ENCODE measurements at places on chromosomes 11 and 22.

GRCh38 chr11:13963949-13964770 is 1.6 kb downstream of the SPON1 start:
- peaks cover 58% of the 10 kb centered on the region for H3K27me3 ChIP-seq
- no peak for DNase-seq
- H3K4me3 ChIP-seq, result peak overlapping the region; percentile 49
- H3K27ac ChIP-seq, result no peak overlapping the region
- no peaks in the 10 kb centered on the region for H3K36me3 ChIP-seq
- H3K4me1 ChIP-seq, result peaks cover 28% of the 10 kb centered on the region

DNA sequence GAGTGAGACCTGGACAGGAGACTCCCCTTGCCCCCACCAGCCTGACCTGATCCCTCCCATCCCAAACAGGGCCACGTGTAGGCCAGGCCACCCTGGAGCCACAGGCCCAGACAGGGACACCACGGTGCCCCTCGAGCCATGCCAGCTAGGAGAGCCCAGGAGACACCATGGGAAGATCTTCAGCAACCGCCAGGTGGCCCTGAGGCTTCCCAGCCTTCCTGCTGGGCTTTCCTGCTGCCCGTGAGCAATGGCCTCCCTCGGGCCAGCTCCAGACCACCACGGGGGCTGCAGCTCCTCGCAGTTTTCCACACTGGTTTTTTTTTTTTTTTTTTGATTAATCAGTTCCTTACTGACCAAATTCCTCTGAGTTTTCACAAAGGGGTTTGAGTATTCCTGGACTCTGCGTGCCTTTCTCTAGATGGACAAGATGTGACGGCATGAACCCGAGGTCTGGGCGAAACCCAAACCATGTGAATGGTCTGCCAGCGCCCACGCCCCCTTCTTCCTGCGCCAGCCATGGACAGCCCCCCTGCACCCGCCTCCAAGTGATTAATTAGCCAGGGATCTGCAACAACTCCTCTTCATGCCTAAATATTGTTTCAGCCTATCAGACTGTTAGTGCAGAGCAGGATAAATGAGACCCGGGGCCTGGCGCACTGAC is 40.9 kb downstream of the TBX1 start:
- H3K4me1 ChIP-seq, result peaks cover 64% of the 10 kb centered on the region
- no peak overlapping the region for H3K4me3 ChIP-seq
- H3K36me3 ChIP-seq, result no peaks in the 10 kb centered on the region
- no peak overlapping the region for H3K27ac ChIP-seq
- H3K27me3 ChIP-seq, result no peaks in the 10 kb centered on the region

GRCh38 chr22:44218071-44218470 is 37.3 kb downstream of the PARVG start:
- no peaks in the 10 kb centered on the region for H3K36me3 ChIP-seq
- no peak for DNase-seq
- no peaks in the 10 kb centered on the region for H3K4me1 ChIP-seq
- H3K27ac ChIP-seq, result no peak overlapping the region
- H3K4me3 ChIP-seq, result no peak overlapping the region
- H3K27me3 ChIP-seq, result peaks cover 32% of the 10 kb centered on the region

DNA sequence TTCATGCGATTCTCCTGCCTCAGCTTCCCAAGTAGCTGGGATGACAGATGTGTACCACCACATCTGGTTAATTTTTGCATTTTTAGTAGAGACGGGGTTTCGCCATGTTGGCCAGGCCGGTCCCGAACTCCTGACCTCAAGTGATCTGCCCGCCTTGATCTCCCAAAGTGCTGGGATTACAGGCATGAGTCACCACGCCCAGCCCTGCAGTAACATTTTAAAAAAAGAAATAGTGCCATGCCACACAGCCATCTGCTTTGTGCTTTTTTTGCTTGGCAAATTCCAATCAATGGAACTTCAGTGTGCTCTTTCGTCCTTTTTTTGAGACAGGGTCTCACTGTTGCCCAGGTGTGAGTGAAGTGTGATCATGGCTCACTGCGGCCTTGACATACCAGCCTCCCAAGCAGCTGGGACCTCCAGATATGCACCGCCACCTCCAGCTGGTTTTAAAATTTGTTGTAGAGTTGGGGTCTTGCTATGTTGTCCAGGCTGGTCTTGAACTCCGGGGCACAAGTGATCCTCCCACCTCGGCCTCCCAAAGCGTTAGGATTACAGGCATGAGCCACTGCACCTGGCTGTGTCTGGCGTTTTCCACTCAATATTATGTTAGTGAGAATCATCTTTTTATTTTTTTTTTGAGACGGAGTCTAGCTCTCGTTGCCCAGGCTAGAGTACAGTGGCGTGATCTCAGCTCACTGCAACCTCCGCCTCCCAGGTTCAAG is 1.8 kb upstream of the CHADL start:
- peaks cover 19% of the 10 kb centered on the region for H3K36me3 ChIP-seq
- H3K27ac ChIP-seq, result no peak overlapping the region
- H3K27me3 ChIP-seq, result no peaks in the 10 kb centered on the region
- no peak overlapping the region for H3K4me3 ChIP-seq
- peaks cover 16% of the 10 kb centered on the region for H3K4me1 ChIP-seq
- no peak for DNase-seq

GRCh38 chr11:132024587-132025295 is 654.3 kb downstream of the NTM start:
- no peaks in the 10 kb centered on the region for H3K36me3 ChIP-seq
- no peak for DNase-seq
- H3K27ac ChIP-seq, result no peak overlapping the region
- H3K27me3 ChIP-seq, result no peaks in the 10 kb centered on the region
- no peaks in the 10 kb centered on the region for H3K4me1 ChIP-seq
- H3K4me3 ChIP-seq, result no peak overlapping the region

DNA sequence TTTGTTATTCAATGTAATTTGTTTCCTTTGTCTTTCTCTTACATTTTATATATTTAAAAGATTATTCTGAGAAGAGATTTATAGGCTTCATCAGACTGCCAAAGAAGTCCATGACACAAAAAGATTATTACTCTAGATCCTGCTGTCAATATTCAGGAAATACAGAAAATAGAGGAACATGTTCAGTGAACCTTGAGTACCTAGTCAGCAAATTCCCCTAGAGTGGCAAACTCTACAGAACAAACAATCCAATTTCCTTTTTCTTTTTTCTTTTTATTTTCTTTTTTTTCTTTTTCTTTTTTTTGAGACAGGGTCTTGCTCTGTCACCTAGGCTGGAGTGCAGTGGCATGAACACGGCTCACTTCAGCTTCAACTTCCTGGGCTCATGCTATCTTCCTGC is 23.9 kb downstream of the TTC17 start:
- H3K4me1 ChIP-seq, result peaks cover 9% of the 10 kb centered on the region
- no peak overlapping the region for H3K27ac ChIP-seq
- H3K27me3 ChIP-seq, result no peaks in the 10 kb centered on the region
- DNase-seq, result no peak

GRCh38 chr11:73307323-73308002 is 613 bp upstream of the ARHGEF17 start:
- H3K4me1 ChIP-seq, result peaks cover 34% of the 10 kb centered on the region
- H3K4me3 ChIP-seq, result peak overlapping the region; percentile 63
- no peaks in the 10 kb centered on the region for H3K27me3 ChIP-seq
- DNase-seq, result peak; percentile 99

DNA sequence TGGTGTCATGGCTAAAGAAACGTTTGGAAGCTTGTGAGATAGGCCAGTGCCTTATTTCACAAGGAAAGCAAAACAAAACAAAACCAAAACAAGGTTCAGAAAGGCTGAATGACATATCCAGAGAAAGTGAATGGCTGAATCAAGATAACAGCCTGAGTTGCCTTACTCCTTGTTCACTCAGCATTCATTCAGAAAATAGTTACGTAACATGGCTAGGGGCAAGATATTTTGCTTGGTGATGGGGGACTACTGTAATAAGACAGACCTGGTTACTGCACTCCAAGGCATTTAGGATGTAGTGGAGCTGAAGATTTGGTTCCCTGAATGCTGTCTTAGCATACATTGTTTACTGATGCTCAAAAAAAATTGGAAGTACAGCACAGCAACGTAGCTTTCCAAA is 47.7 kb downstream of the C11orf91 start:
- H3K36me3 ChIP-seq, result no peaks in the 10 kb centered on the region
- peaks cover 5% of the 10 kb centered on the region for H3K4me1 ChIP-seq
- no peak overlapping the region for H3K4me3 ChIP-seq
- H3K27me3 ChIP-seq, result no peaks in the 10 kb centered on the region

- no peaks in the 10 kb centered on the region for H3K36me3 ChIP-seq
- H3K27ac ChIP-seq, result no peak overlapping the region
- no peak for DNase-seq
- no peaks in the 10 kb centered on the region for H3K27me3 ChIP-seq
These were observed 348.1 kb downstream of the ETS1 start for GRCh38 chr11:128239306-128239705.

- H3K4me1 ChIP-seq, result peaks cover 37% of the 10 kb centered on the region
- no peaks in the 10 kb centered on the region for H3K27me3 ChIP-seq
- H3K27ac ChIP-seq, result no peak overlapping the region
- DNase-seq, result peak; percentile 60
- no peaks in the 10 kb centered on the region for H3K36me3 ChIP-seq
- no peak overlapping the region for H3K4me3 ChIP-seq
These were observed 2.2 kb downstream of the FXYD2 start for GRCh38 chr11:117822074-117823033.

GRCh38 chr11:23364076-23364475 is 503.8 kb upstream of the CCDC179 start:
- no peaks in the 10 kb centered on the region for H3K36me3 ChIP-seq
- no peaks in the 10 kb centered on the region for H3K27me3 ChIP-seq
- no peak overlapping the region for H3K27ac ChIP-seq
- H3K4me3 ChIP-seq, result no peak overlapping the region
- H3K4me1 ChIP-seq, result no peaks in the 10 kb centered on the region
- no peak for DNase-seq

GRCh38 chr11:44730775-44731174 is 4.0 kb downstream of the TSPAN18 start:
- H3K36me3 ChIP-seq, result no peaks in the 10 kb centered on the region
- no peak overlapping the region for H3K4me3 ChIP-seq
- H3K4me1 ChIP-seq, result peaks cover 47% of the 10 kb centered on the region
- no peak for DNase-seq

- no peaks in the 10 kb centered on the region for H3K36me3 ChIP-seq
- no peak overlapping the region for H3K27ac ChIP-seq
- peaks cover 33% of the 10 kb centered on the region for H3K27me3 ChIP-seq
- H3K4me3 ChIP-seq, result no peak overlapping the region
These were observed 22.2 kb downstream of the MRGPRG start for GRCh38 chr11:3196161-3197043.

- peak overlapping the region; percentile 62 for H3K27ac ChIP-seq
- DNase-seq, result no peak
- peaks cover 53% of the 10 kb centered on the region for H3K4me1 ChIP-seq
These were observed 76.1 kb downstream of the C11orf58 start for GRCh38 chr11:16814410-16815046.

DNA sequence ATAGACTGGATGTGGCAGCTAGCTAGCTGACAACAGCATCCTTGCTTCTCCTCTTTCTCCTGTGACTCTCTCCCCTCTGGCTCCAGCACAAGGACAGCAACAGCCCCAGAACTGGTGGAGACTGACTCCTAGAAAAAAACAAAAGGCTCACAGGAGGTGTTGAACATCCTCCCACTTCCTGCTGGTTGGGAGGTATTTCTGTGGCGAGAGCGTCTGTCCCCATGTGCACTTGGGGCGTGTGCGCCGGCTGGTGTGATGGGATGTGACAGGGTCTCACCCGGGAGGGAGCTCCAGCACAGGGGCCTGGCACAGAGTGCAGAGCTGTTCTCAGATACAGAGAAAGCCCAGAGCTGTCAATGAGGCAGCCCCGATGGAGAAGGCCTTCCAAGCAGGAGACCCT is 107.2 kb upstream of the E2F8 start:
- no peak overlapping the region for H3K4me3 ChIP-seq
- H3K27me3 ChIP-seq, result peaks cover 92% of the 10 kb centered on the region

- no peak overlapping the region for H3K4me3 ChIP-seq
- DNase-seq, result no peak
- no peaks in the 10 kb centered on the region for H3K36me3 ChIP-seq
- H3K27me3 ChIP-seq, result no peaks in the 10 kb centered on the region
- H3K4me1 ChIP-seq, result no peaks in the 10 kb centered on the region
These were observed 195.0 kb downstream of the KIF18A start for GRCh38 chr11:27912916-27913315.

- no peak overlapping the region for H3K27ac ChIP-seq
- no peaks in the 10 kb centered on the region for H3K4me1 ChIP-seq
- no peaks in the 10 kb centered on the region for H3K27me3 ChIP-seq
- H3K36me3 ChIP-seq, result no peaks in the 10 kb centered on the region
These were observed 16.6 kb downstream of the ASRGL1 start for GRCh38 chr11:62353841-62354240.

GRCh38 chr11:103659743-103660142 is 376.7 kb upstream of the DDI1 start:
- no peaks in the 10 kb centered on the region for H3K36me3 ChIP-seq
- DNase-seq, result no peak
- no peaks in the 10 kb centered on the region for H3K4me1 ChIP-seq
- no peak overlapping the region for H3K4me3 ChIP-seq
- H3K27me3 ChIP-seq, result no peaks in the 10 kb centered on the region
- no peak overlapping the region for H3K27ac ChIP-seq

DNA sequence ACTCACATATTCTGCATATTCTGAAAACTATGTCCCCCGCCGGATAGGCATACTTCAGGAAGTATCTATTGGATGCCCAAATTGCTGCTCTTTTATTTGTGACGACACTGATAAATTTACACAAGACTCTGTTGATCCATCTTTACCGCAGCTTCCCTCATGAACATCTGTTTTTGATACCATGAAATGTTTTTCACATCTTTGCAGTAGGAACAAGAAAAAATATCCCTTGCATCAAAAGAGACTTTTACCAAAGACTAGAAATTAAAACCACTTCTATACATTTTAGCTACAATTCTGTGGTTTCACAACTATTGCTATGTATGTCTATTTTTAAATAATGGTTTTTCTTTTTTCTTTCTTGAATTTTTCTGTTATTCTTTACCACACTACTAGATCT is 15.3 kb downstream of the POU2AF2 start:
- no peak for DNase-seq
- no peaks in the 10 kb centered on the region for H3K4me1 ChIP-seq
- H3K36me3 ChIP-seq, result no peaks in the 10 kb centered on the region
- peaks cover 3% of the 10 kb centered on the region for H3K27me3 ChIP-seq
- no peak overlapping the region for H3K4me3 ChIP-seq

GRCh38 chr11:14451825-14452224 is 47.8 kb downstream of the COPB1 start:
- H3K27me3 ChIP-seq, result no peaks in the 10 kb centered on the region
- H3K27ac ChIP-seq, result no peak overlapping the region
- DNase-seq, result no peak
- no peak overlapping the region for H3K4me3 ChIP-seq
- H3K36me3 ChIP-seq, result peaks cover 6% of the 10 kb centered on the region

GRCh38 chr11:13316528-13316961 is 39.0 kb downstream of the BMAL1 start:
- H3K27me3 ChIP-seq, result no peaks in the 10 kb centered on the region
- H3K27ac ChIP-seq, result peak overlapping the region; percentile 40
- H3K4me3 ChIP-seq, result no peak overlapping the region
- no peaks in the 10 kb centered on the region for H3K36me3 ChIP-seq

GRCh38 chr11:105989124-105989523 is 32.9 kb downstream of the MSANTD4 start:
- no peaks in the 10 kb centered on the region for H3K27me3 ChIP-seq
- H3K36me3 ChIP-seq, result peaks cover 3% of the 10 kb centered on the region
- H3K4me3 ChIP-seq, result no peak overlapping the region
- DNase-seq, result no peak

- H3K4me1 ChIP-seq, result peaks cover 25% of the 10 kb centered on the region
- H3K36me3 ChIP-seq, result no peaks in the 10 kb centered on the region
- H3K27me3 ChIP-seq, result no peaks in the 10 kb centered on the region
- no peak overlapping the region for H3K27ac ChIP-seq
These were observed 867 bp downstream of the SPA17 start for GRCh38 chr11:124674571-124674970.

- DNase-seq, result no peak
- peaks cover 13% of the 10 kb centered on the region for H3K36me3 ChIP-seq
- H3K27ac ChIP-seq, result no peak overlapping the region
- peaks cover 6% of the 10 kb centered on the region for H3K4me1 ChIP-seq
These were observed 77.7 kb downstream of the C22orf31 start for GRCh38 chr22:28983788-28984441.
